ENCODE measurements at places on chromosomes 4 and X.

GRCh38 chrX:139828830-139829229 lies 104.0 kb downstream of the ATP11C start:
- no peak for DNase-seq

DNA sequence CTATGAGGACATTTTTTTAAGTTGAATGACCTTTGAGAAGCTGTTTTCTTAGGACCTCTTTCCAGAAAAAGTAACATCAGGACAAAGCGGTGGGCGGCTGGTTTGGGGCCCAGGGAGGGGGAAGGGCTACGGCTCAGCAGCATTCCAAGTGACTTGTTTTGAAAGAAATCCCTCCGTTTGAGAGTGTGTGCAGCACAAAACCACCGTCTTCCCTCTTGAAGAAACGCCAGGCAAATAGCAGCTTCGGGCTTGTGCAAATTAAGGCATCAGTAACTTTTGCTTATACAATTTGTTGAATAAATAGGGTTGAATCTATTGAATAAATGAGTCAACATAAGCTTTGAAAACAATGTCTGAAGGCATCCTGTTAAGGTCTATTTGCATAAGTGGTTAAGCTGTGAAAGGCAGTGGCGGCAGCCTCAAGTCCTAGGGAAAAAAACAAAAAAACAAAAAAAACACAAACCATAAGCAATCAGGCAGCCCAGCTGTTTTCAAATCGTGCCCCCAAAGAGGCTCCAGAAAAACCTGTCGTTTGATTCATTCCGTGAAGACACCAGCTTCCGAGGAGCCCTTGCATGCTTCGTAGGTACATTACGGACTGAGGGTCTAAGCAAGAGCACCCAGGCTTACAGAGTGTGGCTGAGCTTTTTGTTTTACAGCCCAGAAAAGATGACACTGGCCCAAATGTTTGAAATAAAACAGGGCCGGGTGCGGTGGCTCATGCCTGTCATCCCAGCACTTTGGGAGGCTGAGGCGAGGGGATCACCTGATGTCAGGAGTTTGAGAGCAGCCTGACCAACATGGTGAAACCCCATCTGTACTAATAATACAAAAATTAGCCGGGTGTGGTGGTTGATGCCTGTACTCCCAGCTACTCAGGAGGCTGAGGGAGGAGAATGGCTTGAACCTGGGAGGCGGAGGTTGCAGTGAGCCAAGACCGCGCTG lies 103.7 kb downstream of the CRLF2 start:
- no peak for DNase-seq

- DNase-seq = no peak
These were observed 485.5 kb downstream of the PRR32 start for GRCh38 chrX:127305013-127305412.

- no peak for DNase-seq
These were observed 182.7 kb downstream of the KCNIP4 start for GRCh38 chr4:21765810-21766407.

DNA sequence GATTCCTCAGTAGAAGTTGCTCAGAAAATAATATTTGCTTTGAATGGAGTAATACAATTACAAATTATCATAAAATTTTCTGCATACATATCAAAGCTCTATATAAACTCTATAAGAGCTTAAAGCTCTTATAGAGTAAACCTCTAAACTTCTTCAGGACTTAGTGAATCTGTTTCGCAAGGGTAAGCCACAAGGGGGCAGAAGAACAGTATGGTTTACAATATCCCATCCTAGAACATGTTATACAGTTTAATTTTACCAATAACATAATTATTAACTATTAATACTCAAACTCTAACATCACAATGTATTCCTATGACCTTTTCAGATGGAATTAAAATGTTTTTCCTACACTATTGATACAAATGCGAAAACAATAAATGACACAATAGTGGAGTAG lies 33.8 kb upstream of the SPANXN1 start:
- no peak for DNase-seq

GRCh38 chrX:15915959-15916703 lies 61.5 kb upstream of the AP1S2 start:
- no peak for DNase-seq

GRCh38 chrX:25020905-25021449 lies 5.2 kb upstream of the ARX start:
- DNase-seq = no peak

- DNase-seq = no peak
These were observed 11.9 kb downstream of the SULT1E1 start for GRCh38 chr4:69848028-69848427.

DNA sequence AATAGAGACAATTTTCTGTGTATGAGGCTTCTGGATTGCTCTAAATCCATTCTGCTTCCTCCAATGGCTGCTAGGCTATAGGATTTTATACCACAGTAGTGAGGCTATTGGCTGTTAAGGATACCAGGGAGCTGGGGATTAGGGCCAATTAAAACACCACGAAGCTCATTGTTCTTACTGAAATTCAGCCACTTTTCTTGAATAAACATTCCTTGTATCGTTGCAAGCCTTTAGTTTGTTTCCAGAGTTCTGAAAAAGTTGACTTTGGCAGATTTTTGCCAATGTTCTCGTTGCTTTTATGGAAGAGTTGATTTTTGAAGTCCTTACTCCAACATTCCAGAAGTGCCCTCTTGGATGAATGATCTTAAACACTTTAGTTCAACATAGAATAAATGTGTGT lies 238.4 kb upstream of the TEX13A start:
- DNase-seq = no peak

- no peak for DNase-seq
These were observed 17.9 kb downstream of the SMIM14 start for GRCh38 chr4:39620551-39621313.

- no peak for DNase-seq
These were observed 150.6 kb downstream of the ADAMTS3 start for GRCh38 chr4:72418458-72418857.

DNA sequence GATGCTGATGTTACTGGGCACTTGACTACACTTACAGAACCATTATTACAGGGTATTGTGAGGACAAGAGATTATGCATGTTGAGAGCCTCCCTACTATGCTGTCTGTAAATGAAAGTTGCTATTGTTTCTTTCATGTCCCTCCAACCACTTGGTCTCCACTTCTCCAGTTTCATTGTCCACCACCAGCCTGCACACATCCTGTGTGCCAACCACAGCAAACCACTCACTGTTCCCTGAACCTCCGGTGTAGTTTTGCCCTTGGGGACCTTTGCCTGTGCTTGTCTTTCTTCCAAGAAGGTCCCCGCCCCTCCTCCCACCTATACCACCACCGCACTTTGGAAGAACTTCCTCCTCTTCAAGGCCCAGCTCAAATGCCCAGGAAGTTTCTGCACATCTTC lies 43.1 kb upstream of the AFF2 start:
- DNase-seq = no peak

DNA sequence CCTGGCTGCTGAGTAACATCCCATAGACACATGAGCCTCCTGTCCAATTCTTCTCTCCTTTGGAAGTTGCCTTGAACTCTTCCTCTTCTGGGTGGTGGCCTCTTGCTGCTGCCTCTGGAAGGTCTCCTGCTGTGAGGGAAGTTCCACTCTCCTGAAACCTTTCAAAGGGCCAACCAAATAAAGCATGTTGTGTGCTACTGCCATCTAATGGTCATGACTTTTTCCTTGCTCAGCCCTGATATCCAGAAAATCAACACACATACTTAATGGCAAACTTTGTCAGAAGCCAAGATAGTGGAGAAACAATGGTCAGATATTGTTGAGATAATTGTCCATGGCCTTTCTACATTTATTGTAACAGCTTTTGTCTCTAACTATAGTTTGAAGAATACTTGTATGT lies 19.1 kb upstream of the ZXDA start:
- no peak for DNase-seq

GRCh38 chrX:45775468-45775867 lies 574.8 kb upstream of the DIPK2B start:
- no peak for DNase-seq

GRCh38 chr4:10081218-10081606 lies 35.4 kb downstream of the WDR1 start:
- DNase-seq = no peak

DNA sequence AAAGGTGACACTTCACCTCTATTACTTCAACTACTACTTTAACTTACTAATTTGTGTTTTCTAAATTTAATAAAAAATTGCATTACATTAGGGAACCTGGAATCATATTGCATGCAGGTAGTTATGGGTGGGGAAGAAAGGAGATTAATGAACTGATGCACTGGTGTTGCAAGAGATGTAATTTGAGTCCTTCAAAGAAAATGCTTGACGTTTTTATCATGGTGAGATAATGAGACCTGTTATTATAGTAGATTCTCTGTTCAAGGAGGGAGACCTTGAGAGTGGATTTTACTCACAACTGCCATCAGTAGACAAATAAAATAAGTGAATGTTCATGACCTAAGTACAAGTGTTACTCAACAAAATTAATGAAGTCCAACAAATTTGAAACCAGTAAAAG lies 26.4 kb upstream of the MED14 start:
- DNase-seq = no peak

Data from stimulated activated CD8-positive, alpha-beta memory T cell treated with anti-CD3 and anti-CD28 coated beads, Interleukin-15, amount 100 ng/mL, for 1 hour (primary cell).